AG09309 (cell line): ENCODE measurements at places on chromosomes 12 and 14.

GRCh38 chr12:132199526-132200319 is 55.5 kb downstream of the NOC4L start:
- DNase-seq, result no peak

- no peak for DNase-seq
Observed at GRCh38 chr14:73249564-73250316, 12.4 kb downstream of the PAPLN start.

GRCh38 chr12:105391231-105391630 is 60.7 kb downstream of the C12orf75 start:
- no peak for DNase-seq

DNA sequence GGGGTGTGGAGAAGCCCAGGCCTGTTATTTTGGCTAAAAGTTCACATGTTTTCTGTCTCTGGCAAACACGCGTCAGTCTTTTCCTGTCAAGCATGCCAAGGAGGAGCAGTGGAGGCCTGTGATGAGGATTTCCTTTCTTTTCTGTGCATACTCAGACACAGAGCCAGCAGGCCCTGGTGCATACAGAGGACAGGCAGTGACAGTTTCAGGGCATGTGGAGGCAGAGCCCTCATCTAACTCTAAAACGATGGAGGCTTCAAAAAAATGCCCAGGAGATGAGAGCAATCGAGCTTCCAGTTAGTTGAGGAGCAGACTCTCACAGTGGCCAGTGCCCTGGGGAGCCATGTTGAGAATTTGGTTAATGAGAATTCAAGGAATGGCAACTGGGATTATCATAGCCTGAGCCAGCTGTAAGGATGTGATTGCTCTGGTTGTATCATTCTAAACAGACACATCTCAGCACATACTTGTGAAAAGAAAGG is 66.5 kb downstream of the TRAFD1 start:
- DNase-seq, result no peak
